ENCODE measurements at places on chromosomes 3 and 15. TPM values are rescaled to one million over a fixed set of nuclear protein-coding genes. Genes with fewer than 3 reads are reported as not detected.

The SMCO1 gene
- under 0.01 TPM for total RNA-seq

DNA sequence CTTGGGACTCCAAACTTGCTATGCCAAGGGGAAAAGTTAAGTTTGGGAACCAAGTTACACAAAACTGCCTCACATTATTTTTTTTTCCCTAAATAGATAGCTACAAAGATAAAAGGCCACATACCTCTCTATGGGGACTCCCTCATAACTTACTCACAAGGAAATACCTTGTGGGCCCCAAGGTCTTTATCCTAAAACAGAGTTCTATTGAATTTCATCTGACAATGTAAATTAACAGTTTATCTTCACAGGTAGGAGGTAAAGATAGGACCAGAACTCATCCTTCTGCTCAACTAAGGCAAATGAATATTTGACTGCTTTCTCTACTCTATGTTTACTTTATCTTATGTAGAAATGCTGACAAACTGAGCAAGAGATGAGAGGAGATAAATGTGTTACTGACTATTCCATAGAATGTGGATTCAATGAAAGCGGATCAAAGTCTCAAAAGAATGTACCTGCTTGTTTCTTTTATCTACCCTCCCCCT, 1278.0 kb downstream of the OTOL1 start:
- no peak for DNase-seq

DNA sequence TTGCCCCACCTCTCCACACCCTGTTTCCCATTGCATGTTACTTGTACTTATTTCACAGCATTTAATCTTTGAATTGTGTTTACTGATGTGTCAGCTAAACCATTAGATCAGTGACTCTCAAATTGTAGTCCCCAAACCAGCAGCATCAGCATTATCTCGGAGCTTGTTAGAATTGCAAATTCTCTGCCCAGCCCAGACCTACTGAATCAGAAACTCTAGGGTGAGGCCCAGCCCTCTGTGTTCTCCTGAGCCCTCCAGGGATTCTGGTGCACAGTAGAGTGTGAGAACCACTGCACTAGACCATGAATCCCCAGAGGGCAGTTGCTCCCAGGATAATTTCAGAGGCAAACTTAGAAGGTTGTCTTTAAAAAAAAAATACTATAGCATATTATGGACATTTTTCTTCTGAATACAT, 13.0 kb downstream of the PLD1 start:
- DNase-seq, result no peak

DNA sequence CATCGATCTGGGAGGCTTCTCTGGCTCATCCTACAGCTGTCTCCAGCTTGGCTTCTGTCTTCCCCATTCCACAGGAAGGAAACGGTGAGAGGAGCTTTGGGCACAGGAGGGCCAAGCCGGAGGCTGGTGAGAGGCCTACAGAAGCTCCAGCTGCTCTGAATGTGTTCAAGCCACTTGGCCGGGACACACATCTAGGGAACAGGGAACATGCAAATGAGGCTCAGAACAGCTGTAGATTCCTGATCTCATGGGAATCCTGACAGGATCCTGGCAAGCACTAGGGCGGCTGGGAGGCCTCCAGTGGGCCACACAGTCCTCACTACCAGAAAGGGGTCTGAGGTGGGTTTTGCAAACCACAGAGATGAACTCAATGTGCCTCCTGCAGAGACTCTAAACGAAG, 13.7 kb downstream of the SEMA5B start:
- DNase-seq, result no peak

DNA sequence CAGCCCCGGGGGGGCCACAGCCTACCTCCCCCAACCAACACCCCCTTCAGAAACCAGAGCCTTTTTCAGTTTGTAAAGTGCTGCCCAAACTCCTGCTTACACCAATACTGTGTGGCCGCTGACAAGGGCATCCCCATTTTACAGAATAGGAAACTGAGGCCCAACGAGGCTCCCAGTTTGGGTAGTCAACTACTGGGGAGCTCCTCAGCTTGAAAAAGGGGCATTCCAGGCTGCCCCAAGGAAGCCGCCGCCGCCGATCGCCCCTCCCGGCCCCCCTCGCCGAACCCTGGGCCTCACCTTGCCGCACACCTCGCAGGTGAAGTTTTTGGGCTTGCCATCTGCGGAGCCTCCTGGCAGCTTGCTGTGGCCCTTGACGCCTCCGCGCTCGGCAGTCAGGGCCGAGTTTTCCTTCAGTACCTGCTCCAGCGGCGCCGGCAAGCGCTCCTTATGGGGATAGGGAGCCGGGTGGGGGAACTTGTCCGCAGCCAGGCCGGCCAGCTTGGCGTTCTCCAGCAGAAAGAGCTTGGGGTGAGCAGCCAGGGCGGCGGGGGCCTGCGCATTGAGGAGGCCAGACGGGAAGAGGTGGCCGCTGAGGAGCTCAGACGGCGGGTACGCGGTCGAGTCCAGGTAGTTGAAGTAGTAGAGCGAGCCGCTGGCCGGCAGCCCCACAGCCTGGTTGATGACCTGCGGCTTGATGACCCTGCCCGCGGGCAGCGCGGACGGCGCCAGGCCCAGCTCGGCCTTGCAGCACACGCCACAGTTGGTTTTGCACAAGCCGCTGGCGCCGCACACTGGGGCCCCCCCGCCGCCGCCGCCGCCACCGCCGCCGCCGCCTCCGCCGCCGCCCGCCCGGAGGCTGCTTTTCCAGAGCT, 1.4 kb downstream of the FEZF2 start:
- DNase-seq, result no peak

The ST8SIA2 gene
- total RNA-seq, result not detected

GRCh38 chr3:110814170-110815007, 257.2 kb upstream of the NECTIN3 start:
- DNase-seq, result peak; percentile 98

DNA sequence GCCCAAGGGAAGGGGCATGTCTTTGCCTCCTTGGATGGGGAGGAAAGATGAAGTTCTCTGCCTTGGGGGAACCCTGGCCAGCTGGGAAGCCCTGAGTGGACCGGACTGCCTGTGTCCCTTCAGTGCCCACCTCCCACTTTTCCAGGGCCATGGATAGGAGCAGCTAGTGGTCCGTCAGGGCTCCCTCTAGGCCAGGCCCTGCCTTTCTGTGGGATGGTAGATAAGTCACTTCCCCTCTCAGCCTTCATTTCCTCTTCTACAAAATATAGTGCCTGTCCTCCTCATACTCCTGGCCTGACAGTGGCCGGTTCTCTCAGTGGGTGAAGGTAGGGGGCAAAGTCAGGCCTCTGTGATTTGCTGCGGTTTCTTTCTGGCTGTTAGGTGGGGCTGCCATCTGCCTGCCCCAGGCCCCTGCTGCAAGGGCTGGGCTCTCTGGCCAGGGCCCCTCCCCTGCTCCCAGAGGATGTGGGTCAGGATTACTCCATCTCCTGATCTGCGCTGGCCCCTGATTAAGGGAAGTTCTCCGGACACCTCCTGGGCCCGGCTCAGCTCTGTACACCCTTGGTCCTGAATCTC, 1.4 kb downstream of the PLEKHO2 start:
- peak; percentile 79 for DNase-seq

The FETUB gene
- not detected for total RNA-seq

The CCR9 gene
- not detected for total RNA-seq

The SUCNR1 gene
- total RNA-seq, result 0.43 TPM

The CCRL2 gene
- 0.64 TPM for total RNA-seq

DNA sequence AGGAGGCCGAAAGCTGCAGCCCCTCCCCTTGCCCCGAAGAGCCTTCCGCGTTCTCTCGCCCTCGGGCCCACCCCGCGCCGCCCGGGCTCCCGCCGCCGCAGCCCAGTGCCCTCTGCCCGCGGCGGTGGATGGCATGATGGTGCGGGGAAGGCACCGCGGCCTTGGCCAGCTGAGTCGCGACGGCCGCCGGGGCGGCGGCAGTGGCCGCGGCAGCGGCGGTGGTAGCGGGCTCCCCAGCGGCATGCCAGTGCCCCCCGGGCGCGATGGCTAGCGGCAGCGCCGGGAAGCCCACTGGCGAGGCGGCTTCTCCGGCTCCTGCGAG, 1.2 kb downstream of the TLNRD1 start:
- no peak for DNase-seq

DNA sequence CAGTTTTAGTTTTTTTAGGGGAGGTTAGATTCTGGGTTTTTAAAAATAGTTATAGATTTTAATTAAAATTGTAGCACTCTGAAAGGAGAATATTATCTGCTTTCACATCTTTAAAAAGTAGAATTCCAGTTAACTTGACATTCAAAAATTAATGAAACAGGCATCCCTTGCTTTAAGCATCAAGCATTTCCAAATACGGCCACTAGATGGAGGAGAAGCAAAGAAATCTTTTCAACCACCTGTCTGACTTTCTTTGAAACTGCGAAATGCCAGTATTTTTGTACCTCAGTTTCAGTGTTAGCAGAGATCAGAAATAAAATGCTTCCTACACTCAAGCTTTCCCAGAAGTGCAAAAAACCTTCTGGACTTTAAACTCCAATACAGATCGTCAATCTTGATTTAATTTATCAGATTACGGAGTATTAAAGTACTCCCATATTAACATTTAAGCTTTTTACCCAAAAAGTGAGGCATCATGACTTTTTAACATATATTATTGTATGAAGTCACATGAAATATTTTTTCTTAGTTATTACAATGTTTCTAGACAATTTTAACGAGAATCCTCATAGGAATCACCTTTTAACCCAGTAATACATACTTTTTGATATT, 153.3 kb downstream of the P3H2 start:
- peak; percentile 67 for DNase-seq

GRCh38 chr15:45401665-45402161, 23.4 kb upstream of the GATM start:
- no peak for DNase-seq

The WWTR1 gene
- 47.7 TPM for total RNA-seq

DNA sequence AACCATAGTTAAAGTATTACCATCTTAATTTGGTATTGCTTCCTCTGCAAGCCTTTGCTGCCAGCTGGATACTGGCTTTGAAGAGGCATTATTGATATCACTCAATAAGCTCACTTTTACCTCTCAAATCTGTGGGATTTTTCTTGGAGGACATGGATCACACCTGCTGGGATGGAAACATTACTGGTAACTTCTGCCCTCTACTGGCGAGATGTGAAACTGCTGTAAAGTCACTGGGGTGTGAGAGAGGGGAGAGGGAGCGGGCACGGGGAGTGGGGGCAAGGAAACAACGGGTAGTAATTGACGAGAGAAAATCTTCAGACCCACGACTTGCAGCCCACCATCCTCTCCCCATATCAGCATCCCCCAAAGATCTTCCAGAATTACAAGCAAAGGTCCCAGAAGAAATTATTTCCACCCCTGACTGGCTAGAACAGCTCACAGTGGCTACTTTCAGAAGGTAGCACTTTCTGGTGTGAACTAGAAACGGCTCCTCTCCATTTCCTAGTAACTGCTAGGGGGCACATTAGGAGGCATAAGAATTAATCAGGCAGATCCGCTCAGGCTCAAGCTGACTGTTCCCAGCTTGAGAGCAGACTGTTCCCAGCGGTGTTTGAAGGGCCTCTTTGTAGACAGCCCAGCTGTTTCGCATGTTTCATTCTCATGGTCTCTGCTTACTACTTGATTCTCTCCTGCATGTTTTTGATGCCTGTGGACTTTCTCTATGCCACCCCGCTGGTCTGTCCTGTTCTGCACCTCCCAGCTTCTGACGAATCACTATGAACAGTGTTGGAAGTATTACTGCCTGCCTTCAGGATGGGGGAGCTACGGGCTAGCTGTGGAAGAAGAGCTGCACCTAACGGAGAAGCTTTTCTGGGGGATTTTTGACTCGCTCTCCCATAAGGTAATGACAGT, 230.4 kb upstream of the CHRM5 start:
- peak; percentile 26 for DNase-seq

DNA sequence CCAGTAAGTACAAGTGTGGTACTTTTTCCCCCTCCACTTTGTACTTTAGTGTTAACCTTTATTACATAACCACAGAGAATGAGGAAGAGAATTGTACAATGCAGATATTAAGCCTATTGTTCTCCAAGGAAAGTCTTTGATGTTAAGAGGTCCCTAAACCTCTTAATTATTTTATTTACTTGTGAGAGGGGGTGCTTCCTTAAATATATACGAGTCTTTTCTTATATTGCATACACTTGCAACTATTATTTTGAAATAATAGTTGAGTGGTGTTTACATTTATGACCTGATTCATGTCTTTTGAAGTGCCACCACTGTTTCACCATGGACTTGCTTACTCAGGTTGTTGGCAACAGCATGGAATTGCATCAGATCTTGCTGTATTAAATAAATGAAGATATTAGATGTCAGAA, 10.1 kb downstream of the USP3 start:
- DNase-seq, result peak; percentile 79

- DNase-seq, result no peak
Measured at GRCh38 chr15:39998511-39999077, 40.4 kb downstream of the SRP14 start.

DNA sequence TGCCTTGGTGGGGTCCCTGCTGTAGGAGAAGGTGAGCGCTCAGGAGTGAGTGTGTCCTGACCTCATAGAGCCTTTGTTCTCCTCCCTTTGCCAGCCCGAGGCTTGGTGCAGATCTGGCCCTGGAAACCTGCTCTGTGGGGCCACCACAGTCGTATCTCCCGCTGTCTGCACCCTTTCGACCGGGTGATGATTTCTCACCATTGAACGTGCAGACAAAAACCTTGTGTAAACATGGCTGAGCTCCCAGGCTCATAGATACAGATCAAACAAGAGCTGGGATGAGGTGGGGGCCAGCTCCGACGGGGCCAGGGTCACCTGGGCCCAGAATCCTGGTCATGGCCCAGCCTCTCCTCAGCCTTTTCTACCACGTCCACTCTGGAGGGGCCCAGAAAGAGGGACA, 34.6 kb upstream of the ESYT3 start:
- DNase-seq, result no peak

The NOX5 gene
- 0.64 TPM for total RNA-seq

The TUSC7 gene
- not detected for total RNA-seq

GRCh38 chr3:25870452-25870851, 80.6 kb downstream of the OXSM start:
- DNase-seq, result no peak

The ACKR2 gene
- not detected for total RNA-seq

The CMTM6 gene
- total RNA-seq, result 72.8 TPM

The GCSAM gene
- total RNA-seq, result not detected

GRCh38 chr3:178847190-178847589, 224.4 kb downstream of the ZMAT3 start:
- DNase-seq, result peak; percentile 1

DNA sequence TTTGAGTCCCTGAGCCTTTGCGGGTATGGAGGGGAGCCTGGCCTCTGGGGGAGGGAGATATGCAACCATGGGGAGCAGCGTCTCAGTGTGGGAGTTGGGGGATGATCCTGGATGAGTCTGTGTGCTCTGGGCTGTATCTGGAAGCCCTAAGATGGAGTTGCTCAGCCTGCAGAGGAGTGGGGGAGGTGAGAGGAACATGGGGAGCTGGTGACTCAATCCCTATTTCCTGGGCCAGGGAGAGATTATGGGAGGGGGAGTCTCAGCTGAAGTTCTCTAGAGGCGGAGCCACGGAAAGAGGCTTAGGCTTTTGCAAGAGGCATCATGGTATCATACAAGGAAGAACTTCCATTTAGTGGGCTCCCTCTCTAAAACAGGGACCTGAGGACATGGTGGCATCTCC, 59.5 kb upstream of the TMEM115 start:
- DNase-seq, result peak; percentile 22

The UBXN7 gene
- 30.2 TPM for total RNA-seq

DNA sequence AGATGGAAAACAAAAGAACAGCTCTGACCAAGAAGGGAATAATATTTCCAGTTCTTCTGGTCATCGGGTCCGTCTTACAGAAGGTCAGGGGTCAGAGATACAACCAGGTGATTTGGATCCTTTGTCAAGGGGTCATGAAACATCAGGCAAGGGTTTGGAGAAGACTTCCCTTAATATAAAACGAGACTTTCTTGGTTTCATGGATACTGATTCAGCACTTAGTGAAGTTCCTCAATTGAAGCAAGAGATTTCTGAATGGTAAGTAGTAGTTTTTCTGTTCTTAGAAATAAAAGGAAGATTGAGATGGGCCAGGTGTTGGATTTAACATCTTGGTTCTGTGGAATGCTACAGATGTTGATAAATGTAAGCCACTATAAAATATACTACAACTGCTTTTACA, 9.5 kb downstream of the MGA start:
- no peak for DNase-seq

The CP gene
- total RNA-seq, result not detected
